Memory B cell (primary cell): ENCODE measurements at places on chromosomes 3 and 15.

- no peak for DNase-seq
Observed at GRCh38 chr3:46399557-46399956, 7.3 kb downstream of the CCR5AS start.

DNA sequence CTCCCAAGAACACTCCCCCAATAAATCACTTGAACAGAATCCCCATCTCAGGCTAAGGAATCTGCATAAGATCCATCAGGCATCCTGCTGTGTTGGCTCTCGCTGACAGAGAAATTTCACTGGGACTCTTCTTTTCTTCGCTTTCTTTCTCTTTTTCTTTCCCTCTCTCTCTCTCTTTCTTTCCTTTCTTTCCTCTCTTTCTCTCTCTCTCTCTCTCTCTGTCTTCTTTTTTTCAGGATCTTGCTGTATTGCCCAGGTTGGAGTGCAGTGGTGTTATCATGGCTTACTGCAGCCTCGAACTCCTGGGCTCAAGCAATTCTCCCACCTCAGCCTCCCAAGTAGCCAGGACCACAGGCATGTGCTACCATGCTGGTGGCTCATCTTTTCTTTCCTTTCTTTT, 4.5 kb upstream of the SLC28A1 start:
- DNase-seq: no peak

DNA sequence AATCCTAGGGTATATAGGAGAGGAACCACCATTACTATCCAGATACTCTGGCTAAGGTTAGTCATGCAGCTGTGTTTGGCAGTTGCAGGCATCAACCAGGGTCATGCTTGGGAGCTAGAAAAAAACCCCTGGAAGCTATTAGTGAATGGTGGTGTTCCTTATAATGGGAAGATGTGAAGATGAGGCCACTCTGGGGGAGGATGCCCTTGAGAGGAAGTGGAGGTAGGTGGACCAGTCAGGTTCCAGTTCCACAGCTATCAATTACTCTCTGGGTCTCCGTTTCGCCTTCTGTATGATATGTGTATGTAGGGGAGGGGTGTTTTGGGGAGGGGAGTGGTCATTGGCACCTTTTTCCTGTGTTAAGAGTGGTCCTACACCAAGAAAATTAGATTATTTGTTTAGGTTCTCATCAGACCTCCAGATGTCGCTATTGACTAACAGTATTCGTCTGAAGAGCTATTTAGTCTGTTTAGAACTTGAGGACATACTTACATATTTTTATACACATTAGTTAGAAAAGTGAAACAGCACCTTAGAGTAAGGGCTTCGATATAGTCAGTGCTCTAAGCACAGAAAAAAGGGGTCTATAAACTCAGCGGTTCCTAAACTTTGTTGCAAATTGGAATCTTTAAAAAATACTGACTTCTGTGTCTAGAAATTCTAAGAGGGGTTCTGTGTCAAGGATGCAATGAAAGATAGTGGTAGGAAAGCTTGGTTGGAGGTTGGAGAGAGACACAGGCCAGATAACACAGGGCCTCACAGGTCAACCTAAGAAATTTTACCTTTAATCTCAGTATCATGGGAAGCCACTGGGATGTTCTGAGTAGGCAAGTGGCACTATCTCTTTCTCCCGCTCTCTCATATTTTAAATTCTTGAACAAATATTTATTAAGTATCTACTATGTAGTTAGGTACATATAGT, 9.1 kb upstream of the HPS3 start:
- peak; percentile 55 for DNase-seq

DNA sequence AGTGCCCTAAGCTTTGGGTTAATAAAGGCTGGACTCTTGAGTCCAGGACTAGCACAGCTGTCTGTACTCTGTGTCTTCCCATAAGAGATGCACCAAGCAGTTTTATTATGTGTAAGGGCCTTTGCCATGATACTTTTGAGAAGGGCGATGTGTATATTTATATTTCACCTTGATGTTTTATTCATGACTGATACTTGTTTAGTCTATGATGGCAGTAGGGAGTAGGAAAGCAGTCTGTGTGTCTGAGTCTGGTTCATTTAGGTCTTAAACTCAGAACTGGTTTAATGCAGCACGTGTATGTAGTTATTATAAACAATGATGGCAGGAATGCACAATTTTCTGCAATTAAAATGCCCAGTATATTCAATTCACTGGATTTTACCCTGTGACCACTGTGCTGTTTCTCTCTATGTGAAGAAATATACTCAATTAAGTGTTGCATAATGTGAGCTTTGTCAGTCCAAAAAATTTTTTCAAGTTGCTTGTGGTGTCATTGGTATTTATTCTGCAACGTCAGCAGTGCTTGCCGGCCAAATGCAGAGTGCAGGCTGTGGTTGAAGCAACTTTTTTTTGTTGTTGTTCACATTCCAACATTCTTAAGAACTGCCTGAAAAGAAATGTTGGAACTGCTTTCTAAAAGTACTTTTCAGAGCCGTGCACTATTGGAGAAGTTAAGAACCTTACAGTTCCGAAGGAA, 423.7 kb upstream of the SEMA6D start:
- DNase-seq: no peak

GRCh38 chr15:100291106-100291505, 50.7 kb downstream of the ADAMTS17 start:
- DNase-seq: no peak
